Activated CD4-positive, alpha-beta T cell treated with anti-CD3 and anti-CD28 coated beads, Interleukin-2, Interleukin-6, amounts not matched to agents 100 ng/mL and 50 ng/mL, durations not matched to agents 16 hours and 8 hours (primary cell): ENCODE measurements at places on chromosomes 12 and 14.

- no peak for DNase-seq
Measured at GRCh38 chr14:50769863-50770500, 61.0 kb downstream of the NIN start.

- no peak for DNase-seq
Measured at GRCh38 chr14:54493293-54493692, 4.5 kb upstream of the GMFB start.

DNA sequence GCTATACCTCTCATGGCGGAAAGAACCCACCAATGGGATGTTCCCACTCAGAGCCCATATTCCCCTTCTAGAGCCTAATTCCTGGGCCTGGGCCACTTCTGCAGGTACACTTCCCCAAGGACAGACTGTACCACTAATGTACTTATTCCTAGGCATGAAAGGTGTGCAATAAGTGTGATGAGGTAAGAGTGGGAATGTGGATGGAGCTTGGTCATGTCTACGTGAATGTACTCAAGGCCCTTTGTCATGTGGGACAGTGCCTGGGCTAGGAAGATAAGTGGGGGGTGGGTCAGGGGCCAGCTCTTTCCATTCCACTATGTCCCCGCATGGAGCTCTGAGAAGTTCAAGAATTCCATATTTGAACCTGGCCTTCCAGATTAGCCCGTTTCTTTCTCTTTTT, 63.4 kb upstream of the FUT8 start:
- DNase-seq = no peak

DNA sequence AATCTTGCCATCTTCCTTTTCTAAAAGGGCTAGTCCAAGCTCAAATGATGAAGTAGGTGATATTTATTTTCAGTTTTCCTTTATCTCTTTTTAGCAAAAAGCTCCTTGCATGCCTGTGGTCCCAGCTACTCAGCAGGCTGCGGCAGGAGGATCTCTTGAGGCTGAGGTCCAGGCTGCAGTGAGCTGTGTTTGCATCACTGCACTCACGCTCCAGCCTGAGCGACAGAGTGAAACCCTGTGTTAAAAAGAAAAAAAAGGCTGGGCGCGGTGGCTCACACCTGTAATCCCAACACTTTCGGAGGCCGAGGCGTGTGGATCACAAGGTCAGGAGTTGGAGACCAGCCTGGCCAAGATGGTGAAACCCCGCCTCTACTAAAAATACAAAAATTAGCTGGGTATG, 5.0 kb downstream of the TMEM116 start:
- no peak for DNase-seq

GRCh38 chr12:65565601-65566560, 258.4 kb upstream of the HMGA2 start:
- DNase-seq = no peak

DNA sequence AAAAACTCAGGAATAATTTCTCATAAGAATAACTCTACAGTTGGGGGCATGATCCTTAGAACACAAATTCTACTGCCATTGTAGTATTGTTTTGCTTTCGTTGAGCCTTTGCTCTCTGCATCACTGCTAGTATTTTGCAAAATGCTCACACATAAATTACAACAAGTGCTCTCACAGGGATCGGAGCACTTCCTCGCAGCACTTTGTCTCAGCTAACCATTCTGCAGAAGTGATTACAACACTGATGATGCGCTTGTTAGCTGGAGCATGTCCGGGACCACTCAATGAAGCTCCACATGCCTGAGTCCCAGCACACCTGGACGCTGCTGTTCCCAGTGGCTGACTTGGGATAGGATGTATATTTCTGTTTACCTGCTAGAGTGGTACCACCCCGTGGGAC, 31.6 kb downstream of the MOAP1 start:
- DNase-seq = no peak
